ENCODE measurements at places on chromosomes 12 and 14.

- DNase-seq: no peak
Observed at GRCh38 chr12:45880533-45880932, 109.8 kb downstream of the SCAF11 start.

DNA sequence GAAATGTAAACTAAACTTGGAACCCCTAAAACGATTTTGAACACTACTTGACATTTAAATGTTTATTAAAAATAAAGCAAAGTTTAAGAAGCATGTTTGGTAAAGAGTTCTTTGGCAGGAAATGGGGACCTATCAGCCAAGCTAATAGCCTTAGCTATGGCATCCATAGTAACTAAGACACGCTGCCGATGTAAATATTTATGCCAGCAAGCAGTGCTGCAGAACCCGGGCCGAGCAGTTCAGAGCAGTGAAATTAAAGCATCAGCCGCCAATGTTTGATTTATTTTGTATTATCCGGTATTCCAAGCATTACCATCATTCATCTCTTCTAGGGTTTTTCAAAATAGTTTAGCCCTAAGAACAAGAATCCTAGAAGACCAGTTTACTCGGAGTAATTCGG, 61.6 kb downstream of the PPP2R5C start:
- DNase-seq: no peak

DNA sequence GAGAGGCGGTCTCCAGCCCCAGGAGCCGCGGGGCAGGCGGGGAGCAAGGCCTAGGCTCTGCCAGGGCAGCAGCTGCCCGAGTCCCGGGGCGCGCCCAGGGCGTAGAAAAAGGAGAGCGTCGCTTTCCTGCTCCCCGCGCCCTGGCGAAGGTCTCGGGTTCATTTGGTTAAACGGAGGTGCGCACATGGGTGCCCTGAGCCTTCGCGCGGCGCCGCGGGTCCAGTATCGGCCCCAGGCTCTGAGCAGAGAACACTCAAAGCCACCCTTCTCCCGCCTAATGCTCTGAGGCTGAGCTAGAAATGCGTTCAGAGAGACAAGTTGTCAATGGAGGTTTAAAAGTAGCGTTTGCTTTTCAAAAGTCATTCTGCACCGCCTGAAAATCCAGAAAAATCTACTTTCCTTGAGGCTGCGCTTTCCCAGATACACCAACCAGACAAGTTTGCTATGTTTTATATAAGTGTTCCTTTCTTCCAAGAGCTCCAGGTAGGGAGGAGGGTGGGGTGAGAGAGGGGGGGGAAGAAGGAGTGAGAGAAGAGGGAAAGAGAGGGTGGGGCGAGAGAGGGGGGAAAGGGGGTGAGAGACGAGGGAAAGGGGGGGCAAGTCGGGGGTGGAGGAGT, 1.5 kb downstream of the TMEM132C start:
- no peak for DNase-seq

- no peak for DNase-seq
Observed at GRCh38 chr12:114396869-114397719, 8.8 kb downstream of the TBX5 start.

Measured in renal cortex interstitium (tissue), 15 donors.